ENCODE measurements at places on chromosomes 2 and 18. TPM values are rescaled to one million over a fixed set of nuclear protein-coding genes. Genes with fewer than 3 reads are reported as not detected.

Gene SLC9A2
- total RNA-seq: 2.4 TPM

DNA sequence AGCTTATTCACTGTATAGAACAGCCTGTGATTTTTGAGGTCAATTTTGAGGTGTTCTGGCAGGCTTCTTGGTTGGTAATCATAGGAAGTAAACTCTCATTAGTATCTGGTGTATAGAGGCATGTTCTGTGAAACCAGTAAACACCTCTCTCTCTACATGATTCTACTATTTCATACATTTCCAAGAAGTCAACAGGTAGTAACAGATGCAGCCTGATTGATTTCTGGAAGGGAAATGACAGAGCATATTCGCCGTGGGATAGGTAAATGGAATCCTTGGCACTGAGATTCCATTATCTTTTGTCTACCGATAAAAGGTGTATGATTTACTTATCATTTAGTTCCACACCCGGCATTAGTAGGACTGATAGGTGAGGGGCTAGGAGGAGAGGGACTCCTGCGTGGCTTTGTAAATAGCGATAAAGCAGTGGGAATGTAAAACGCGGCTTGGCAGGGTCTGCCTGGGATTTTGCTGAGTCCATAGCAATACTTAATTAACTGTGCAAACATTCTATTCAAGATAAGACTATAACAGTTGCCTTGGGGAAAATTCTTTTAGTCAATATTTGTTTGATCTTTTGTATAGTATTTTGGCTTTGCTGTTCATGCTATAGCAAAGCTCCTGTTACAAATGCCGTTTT, 32.3 kb downstream of the LYPD6B start:
- no peak for DNase-seq

GRCh38 chr2:135257383-135258090, 205.4 kb downstream of the RAB3GAP1 start:
- DNase-seq: no peak

- DNase-seq: no peak
Observed at GRCh38 chr2:237704501-237705434, 77.4 kb downstream of the LRRFIP1 start.

GRCh38 chr2:195342061-195342460, 315.0 kb upstream of the SLC39A10 start:
- DNase-seq: no peak

- DNase-seq: no peak
Observed at GRCh38 chr2:126431136-126431535, 224.8 kb upstream of the GYPC start.

DNA sequence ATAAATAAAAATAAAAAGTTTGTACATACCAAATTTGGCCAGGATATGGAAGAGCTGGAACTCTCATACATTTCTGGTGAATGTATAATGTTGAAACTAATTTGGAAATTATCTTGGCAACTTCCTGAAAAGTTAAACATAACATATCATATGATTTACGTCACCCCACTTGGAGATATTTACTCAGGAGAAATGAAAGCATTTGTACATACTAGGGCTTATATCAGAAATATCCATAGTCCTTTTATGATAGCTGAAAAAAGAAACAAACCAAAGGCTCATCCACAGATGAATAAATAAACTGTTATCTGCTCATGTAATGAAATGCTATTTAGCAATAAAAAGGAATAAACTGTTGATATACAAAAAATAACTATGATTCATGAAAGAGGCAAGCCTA, 318.2 kb upstream of the NRXN1 start:
- peak; percentile 7 for DNase-seq

DNA sequence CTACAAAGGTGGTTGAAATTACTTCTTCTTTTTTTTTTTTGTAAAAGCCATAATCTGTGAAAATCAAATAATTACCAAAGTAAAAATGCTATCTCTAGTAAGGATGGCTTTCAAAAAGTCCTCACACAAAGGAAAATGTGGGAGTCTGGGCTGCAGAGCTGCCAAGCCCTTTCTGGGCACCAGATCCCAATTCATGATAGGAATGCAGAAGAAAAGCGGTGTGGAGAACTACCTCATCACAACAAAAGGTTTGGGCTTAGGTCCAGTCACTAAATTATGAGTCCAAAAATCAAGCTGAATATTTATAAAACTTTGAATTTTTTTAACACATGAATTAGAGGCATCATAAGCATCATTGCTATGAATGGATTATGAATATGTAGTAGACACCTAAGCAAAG, 30.8 kb upstream of the EPHA4 start:
- DNase-seq: no peak

GRCh38 chr2:66236067-66236685, 198.7 kb upstream of the MEIS1 start:
- DNase-seq: peak; percentile 57

DNA sequence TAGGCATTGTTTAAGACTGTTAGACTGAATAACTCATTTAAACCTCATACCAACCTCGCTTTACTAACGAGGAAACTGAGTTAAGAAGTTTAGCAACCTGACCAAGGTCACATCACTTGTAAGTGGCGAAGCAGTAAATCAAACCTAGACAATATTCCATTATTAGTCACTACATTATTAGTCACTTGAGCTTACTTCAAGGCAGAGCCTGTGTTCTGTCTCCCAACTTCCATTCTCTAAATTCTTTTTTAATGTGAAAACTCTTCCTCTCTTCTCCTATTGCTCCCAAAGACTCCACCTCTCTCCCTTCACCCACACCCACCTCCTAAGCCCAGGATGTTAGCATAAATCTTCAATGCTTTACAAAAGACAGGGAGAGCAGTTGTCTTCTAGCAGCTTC, 156.5 kb downstream of the ARL6IP6 start:
- no peak for DNase-seq

- no peak for DNase-seq
Observed at GRCh38 chr2:28461056-28461455, 34.8 kb upstream of the PLB1 start.

Gene NEB
- 2,139 TPM for total RNA-seq

DNA sequence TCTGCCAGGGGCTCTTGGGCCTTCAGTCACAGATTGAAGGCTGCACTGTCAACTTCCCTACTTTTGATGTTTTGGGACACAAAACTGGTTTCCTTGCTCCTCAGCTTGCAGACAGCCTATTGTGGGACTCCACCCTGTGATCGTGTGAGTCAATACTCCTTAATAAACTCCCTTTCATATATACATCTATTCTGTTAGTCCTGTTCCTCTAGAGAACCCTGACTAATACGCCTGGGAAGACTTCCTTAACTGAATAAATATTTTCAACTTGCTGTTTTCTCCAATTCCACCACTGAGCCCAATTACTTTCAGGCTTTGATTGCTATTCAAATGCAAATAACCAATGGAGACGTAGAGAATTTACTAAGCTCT, 61.4 kb upstream of the CCDC195 start:
- no peak for DNase-seq

DNA sequence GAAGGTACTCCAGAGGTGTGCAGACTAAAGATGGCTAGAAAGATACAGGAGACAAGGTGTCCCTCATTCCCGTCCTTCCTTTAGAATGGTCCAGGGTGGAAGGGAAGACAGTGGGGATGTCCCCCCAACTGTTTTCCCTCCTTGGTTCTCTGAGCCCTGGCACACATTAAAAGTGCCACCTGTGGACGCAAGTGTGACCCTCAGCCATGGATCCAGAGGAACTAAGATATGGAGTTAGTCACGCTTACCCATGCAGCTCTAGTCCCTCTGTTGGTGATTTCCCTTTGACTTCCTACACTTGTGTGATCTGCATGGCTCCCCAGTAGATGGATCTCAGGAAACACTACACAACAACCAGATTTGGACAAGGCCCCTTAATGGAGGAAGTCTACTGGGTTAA, 113.1 kb upstream of the SRD5A2 start:
- DNase-seq: no peak

Gene LRATD1
- total RNA-seq: 12.9 TPM

Gene GPR35
- 1.1 TPM for total RNA-seq

DNA sequence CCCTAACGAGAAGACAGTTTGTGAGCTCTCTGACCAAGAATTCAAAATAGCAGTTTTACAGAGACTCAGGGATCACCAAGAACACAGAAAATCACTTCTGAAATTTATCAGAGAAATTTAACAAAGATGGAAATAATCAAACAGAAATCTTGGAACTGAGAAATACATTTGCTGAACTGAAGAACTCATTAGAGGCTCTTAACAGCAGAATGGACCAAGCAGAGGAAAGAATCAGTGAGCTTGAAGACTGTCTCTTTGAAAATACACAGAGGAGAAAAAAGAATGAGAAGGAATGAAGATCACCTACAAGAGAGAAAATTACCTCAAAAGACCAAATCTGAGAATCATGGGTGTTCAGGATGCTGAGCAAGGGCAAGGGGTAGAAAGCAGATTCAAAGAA, 29.7 kb downstream of the ASB1 start:
- no peak for DNase-seq

DNA sequence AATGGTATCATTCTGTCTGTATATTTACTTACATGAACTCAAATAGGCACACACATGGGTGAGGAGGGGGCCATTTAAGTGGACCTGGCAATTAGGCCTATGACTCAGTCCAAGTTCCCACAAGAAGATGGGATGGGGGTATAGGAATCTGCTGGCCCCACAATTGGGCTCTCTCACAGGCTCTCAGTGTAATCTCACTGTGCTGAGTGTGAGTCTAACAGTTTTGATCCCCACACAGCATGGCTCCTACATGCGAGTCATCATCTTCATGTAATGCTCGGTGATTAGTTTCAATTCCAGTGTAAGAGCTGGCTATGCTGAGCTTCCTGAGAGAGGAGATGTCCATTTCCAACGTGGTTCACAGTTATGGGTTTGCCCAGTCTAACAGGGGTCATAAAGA, 114.0 kb downstream of the GATA6 start:
- no peak for DNase-seq

DNA sequence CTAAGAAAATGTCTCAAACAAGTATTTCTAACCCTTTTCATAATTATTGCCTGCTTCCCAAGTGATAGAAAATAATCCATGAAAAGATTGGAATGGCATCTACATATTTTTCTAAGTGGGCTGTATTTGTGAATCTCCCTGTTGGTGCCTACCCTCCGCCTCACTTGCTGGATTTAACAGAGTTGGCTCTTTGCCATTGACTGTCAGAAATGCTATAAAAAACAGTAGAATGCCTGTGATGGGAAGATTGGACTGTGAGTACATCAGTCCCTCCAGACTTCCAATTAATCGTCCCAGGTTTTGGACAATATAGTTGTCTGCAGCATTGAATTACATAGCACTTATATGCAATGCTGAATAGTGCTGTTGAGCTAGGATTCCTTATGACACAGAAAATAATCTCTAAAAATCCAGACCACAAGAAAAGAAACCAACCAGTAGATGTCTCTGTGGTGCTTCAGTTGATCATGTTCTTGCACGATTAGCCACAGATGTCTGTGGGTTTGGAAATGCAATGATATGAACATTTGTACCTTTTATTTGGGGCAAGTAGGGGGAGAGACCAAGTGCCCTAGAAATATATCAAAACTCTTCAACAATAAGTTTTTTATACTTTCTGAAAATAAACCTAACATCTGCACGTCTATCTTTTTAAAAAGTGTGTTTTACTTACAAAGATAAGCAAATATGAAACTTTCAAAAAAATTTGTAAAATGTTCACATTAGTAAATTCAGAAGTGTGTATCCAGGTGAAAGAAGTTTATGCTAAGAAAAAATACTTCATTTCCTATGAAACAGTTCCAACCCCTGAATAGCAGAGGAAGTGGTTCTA, 88.5 kb downstream of the DYNAP start:
- DNase-seq: peak; percentile 87

Gene ERICH2
- total RNA-seq: 1.6 TPM

Gene GCG
- not detected for total RNA-seq

DNA sequence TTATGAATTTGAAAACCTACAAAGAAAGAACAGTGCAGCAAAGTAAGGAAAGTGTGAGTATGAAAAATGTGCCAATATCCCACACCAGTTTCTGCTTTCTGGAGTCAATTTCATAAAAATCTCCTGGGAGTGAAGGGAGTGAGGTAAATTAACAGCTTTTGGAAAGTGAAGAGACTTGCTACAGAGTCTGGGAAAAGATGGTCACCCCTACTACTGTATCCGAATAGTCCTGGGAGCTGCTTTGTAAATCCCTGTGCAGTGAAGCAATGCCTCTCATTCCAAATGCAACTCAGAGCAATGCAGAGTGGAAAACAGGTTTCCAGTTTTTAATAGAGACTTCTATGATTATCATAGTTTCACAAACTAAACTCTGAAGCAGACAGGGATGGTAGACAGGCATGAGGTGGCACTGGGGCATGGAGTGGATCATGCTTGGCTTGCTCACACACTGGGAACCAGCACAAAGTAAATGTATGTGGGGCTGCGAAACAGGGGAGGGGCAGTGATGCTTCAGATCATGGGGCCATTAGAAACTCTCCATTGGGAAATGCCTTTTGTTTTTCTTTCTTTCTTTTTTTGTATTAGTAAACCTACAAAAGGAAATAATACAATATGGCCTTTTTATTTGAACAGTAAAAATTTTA, 10.6 kb downstream of the COL5A2 start:
- DNase-seq: peak; percentile 37

- no peak for DNase-seq
Observed at GRCh38 chr2:191740759-191741158, 62.8 kb downstream of the NABP1 start.

DNA sequence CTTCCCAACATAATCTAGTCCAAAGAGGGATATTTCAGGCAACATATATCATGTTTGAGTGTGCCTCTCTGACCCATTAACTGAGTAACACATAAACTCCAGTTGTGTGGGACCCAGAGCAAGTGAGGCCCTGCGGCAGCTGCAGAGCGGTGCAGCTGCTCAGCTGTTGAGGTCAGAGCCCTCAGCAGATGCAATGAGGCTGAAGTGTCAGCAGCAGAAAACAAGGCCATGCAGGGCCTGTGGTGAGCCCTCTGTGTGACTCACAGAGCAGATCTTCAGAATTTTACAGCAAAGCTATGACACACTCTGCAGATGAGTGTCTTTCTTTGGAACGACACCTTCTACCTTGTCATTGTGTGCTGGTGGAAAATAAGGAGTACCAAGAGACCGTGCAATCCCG, 168.5 kb downstream of the CBLN2 start:
- DNase-seq: peak; percentile 86

DNA sequence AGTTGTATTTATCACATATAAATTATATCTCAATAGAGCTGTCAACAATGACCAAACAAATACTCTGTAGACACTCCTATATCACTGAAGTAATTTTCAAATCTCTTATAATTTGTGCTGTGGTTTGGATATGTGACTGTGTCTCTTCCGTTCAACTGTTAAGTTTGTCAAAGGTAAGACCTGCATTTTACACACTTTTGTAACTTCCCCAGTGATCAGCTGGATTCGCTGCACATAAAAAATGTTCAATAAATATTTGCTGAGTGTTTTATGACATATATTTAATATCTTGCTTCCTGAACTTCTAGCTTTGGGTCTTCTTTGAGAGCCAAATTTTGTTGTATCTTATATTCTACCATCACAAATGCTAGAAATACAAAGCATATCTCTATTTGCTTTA, 57.3 kb upstream of the ROCK1 start:
- no peak for DNase-seq

GRCh38 chr18:54672846-54673475, 81.9 kb downstream of the DYNAP start:
- DNase-seq: no peak

- no peak for DNase-seq
Observed at GRCh38 chr2:99722476-99722875, 232.7 kb upstream of the REV1 start.

Gene SERPINB2
- 9.7 TPM for total RNA-seq
